ENCODE measurements at places on chromosomes 3 and 15.

DNA sequence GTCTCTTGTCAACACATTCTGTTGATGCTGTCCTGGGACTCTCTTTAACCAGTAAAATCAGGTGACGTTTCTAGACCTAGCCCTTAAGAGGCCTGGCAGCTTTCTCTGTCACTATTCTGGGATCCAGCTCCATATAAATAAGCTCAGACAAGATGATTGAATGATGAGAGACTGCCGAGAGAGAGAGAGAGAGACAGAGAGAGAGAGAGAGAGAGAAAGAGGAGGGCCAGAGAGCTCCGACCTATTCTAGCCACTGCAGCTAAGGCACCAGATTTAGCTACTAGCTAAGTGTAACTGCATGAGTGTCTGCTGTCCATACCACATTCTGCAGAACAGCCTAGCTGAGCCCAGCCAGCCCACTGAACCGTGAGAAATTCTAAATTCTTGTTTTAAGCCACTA lies 36.1 kb upstream of the CTXND1 start:
- no peak for DNase-seq

GRCh38 chr3:183099838-183100204 lies 525 bp upstream of the MCCC1 start:
- DNase-seq, result no peak

GRCh38 chr3:39113291-39113690 lies 5.8 kb downstream of the TTC21A start:
- DNase-seq, result no peak

- DNase-seq, result no peak
Measured at GRCh38 chr3:8851703-8852102, 82.3 kb upstream of the OXTR start.

DNA sequence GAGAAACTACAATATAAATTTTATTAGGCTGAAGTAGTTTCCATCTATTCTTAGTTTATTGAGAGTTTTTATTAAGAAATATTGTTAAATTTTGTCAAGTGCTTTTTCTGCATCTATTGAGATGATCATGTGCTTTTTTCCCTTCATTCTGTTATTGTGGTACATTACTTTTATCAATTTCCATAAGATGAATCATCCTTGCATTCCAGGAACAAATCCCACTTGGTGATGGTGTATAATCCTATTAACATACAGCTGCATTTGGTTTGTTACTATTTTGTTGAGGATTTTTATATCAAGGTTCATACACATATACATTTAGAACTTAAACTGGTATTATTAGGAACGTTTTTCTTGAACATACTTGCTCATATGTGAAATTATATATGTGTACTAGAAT lies 199.8 kb downstream of the TBC1D5 start:
- no peak for DNase-seq

- DNase-seq, result no peak
Measured at GRCh38 chr3:190435618-190436017, 14.1 kb downstream of the TMEM207 start.

DNA sequence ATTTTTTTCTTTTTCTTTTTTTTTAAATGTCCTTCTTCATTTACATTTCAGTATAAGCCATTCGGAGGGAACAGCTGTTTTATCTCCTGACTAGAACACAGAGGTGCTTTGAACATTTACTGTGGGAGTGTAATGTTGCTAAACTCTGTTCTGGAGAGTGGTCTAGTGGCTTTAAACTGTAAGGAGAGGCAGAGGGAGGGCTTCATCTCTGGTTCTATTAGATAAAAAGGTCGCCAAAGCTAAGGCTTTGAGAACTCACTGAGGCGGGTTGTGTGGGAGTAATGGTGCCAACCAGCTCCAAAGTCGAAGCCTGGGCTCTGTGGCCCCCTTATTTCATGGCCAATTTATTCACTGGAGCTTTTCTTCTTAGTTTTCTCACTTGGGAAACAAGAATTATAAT lies 133.2 kb downstream of the ANXA2 start:
- DNase-seq, result no peak

DNA sequence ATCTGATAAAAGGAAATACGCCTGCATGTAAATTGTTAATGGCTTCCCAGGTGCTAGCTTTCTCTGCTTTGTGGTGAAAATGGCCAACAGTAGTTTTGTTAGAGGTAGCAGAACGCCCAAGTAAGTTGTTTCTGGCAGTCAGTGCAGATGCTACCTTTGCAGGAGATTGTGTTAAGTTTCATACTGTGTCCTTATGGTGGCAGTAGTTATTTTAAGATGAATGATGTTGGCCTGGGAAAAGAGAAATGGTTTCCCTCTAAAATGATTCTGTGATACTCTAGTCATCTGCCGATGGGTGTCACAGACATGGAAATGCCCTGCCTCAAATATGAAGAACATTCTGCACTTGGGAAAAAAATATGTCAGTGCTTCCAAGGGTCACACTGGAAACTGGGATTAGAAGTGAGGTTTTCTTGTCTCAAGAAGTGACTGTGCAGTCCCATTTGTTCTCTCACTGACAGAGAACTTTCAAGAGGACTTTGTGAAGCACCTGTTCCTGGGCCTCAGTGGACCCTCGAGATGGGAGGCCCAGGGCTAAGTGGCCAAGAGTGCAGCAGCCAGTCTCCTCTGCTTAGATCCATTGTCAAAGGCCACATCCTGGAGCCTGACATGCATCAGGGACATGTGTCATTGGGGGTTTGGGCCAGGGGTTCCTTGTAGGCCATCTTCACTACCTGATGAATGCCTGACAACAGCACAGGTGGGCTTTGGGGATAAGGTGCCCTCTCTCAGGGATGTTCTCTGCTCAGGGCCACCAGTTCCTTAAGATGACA lies 393.3 kb downstream of the CACNA2D3 start:
- no peak for DNase-seq

DNA sequence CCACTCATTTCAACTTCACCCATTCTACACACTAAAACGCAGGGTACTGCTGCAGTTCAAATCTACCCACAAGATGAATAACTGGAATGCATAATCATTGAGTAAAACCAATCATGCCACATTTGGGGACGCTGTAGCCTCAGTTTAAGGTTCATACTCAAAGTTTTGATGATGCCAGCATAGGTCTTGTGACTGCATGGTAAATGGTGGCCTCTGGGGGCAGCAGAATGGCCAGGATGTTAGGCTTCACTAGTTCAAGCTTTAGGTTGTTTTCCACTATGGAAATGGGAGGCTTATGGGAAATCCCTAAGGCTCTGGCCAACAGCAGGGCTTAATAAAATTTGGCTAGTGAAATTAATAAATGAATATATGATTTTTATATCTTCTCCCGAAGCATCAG lies 104.3 kb upstream of the TSC22D2 start:
- DNase-seq, result no peak

- DNase-seq, result no peak
Measured at GRCh38 chr3:89368846-89369245, 261.4 kb downstream of the EPHA3 start.

GRCh38 chr3:63876260-63876659 lies 12.6 kb downstream of the ATXN7 start:
- no peak for DNase-seq

DNA sequence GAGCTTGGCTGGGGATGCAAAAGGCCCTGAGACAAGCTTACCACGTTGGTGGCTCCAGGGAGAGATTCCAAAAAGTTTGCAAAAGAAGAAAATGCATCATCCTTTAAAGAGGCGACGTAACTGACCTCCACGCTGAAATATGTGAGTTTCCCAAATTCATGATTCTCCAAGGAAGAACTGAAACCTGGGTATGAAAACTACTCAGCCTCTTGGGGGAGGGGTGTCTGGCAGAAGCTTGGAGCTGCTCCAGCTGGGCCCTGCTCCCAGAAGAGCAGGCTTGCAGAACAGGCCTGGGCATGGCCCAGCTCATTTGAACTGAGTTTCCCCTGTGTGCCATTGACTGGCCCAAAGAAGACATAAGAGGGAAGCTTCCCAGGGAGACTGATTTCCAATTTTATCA lies 20.5 kb downstream of the CPN2 start:
- no peak for DNase-seq

DNA sequence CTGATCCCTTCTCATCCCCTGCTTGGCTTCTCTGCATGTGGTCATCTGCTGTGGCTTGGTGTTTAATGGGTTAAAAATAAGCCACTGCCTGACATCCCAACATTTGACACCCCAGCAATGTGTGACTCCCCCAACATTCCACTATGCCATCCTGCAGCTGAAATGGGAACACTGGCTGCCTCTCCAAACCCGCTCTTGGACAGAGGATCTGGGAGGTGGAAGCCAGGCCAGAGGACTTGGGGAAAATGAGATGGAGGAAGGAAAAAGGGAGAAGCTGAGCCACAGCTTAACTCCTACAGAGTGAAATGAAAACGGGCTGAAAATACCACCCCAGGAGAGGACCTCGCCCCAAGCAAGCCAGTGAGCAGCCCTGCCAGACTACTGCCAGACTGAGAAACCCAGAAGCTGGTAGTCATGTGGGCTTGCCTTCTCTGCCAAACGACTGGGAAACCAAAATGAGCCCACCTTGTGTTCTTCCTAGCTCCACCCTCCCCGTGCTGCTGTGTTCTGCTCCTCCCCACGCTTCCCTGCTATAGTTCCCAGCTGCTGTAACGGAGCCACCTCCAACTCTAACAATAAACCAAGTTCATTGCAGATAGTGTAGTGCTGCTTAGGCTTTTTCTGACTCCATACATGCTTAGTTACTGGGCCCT lies 13.7 kb downstream of the MAP1A start:
- no peak for DNase-seq

DNA sequence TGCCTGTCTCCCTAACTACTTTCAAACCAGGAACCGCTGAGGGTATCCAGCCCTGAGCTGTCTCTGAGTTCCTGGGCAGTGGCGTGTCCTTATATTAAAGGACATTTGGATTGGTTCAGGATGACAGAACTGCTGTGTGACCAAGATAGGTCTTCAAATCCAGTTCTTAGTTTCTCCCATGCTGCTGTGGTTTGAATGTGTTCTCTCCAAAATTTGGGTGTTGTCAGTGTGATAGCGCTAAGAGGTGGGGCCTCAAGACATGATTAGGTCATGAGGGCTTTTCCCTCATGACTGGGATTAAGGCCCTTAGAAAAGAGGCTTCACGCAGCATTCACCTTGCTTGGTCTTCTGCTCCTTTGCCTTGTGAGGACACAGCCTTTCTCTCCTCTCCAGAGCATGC lies 376.5 kb upstream of the TPM1 start:
- no peak for DNase-seq

DNA sequence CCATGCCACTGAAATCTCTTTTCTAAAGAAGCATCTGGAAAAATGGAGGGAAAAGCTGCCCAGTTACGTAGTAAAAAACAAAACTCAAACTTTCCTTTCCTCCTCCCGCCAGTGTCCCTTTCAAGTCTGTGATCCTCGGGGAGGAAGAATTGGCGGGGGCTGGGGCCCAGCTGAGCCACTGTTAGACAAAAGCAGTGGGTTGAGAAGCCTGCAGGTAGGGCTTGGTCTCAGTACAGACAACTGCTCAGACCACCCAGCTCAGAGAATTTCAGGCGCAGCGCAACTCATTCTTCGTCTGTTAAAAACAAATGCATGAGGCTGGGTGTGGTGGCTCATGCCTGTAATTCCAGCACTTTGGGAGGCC lies 117.1 kb downstream of the MYLK start:
- no peak for DNase-seq

DNA sequence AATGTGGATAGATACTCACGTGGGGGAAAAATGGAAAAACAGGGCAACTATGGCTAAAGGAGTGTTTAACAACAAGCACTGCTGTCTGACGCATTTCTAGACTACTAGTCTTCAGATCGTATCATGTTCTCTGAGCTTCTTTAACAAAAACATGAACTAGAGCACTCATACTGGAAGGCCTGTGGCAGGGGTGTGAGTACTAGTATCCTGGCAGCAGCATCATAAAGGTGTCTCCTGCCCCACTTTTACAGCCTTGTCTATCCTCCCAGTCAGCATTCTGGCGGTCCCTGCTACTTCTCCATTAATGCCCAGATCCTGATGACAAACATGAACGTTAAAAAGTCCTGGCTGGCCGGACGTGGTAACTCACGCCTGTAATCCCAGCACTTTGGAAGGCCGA lies 4.0 kb downstream of the FMN1 start:
- no peak for DNase-seq

GRCh38 chr3:48894516-48894915 lies 4.2 kb downstream of the SLC25A20 start:
- no peak for DNase-seq

DNA sequence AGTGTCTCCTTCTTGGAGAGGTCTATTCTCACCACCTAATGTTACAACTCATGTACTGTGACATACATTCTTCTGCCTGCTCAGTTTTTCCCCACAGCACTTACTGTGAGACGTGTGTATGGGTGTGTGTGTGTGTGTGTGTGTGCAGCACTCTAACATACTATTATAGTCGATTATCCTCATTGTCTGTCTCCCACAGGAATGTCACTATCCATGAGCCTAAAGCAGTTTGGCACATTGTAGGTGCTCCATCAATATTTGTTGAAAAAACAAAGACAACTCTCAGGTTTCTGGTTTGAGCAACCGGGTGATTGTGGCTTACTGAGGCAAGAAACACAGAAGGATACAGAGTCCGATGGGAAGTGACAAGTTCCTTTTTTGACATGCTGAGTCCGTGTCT lies 8.6 kb upstream of the ZNF148 start:
- DNase-seq, result no peak

GRCh38 chr3:182342252-182342651 lies 451.1 kb upstream of the ATP11B start:
- no peak for DNase-seq

GRCh38 chr15:49758456-49758855 lies 137.6 kb downstream of the DTWD1 start:
- no peak for DNase-seq

- no peak for DNase-seq
Measured at GRCh38 chr15:77904901-77905300, 172.6 kb downstream of the TBC1D2B start.

GRCh38 chr3:149657321-149657925 lies 402 bp downstream of the WWTR1 start:
- DNase-seq, result no peak

DNA sequence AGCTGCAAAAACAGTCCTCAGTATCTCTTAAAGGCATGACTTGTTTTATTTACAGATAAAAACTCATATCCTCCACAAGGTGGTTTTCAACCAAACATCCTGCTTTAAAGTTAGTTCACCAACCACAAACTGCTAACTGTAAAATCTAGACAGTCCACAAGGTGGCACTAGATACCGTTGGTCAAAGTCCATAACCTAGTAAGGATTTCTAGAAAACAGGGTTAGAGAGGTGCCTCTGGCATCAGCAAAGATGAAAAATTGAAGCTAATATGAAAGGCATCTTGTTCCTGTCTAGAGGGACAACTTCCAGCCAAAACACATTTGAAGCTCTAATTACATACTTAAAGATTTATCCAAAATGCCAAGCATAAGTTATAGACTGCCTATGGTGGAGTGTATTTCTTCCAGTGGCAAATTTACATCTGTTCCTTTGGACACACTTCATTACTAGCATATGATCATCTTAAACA lies 56.0 kb downstream of the ZMAT3 start:
- no peak for DNase-seq

- no peak for DNase-seq
Measured at GRCh38 chr3:134339913-134340312, 34.3 kb downstream of the AMOTL2 start.

DNA sequence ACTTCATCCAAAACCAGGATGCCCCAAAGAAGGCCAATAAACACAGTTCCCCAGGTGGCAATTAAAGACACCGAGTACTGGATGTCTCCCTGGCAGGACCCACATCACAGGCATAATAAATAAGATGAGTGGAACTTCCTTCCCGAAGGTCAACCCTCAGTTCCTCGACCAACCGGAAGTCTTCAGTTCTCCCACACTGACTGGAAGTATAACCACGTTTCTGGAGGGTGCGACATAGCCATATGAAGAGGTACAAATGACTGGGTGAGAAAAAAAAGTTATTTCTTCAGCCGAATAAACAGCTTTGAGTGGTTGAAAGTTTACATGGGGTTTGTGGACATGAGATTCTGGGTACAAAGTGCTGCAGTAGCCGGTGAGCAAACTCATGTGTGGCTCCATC lies 34.6 kb upstream of the MUC13 start:
- no peak for DNase-seq

- no peak for DNase-seq
Measured at GRCh38 chr3:30670292-30670691, 63.9 kb downstream of the TGFBR2 start.

Data from stimulated activated CD8-positive, alpha-beta memory T cell treated with anti-CD3 and anti-CD28 coated beads, Interleukin-7, amount 100 ng/mL, for 1 hour (primary cell).